ENCODE measurements at places on chromosomes 11 and 22.
A peak's percentile ranks its signal among the peaks of the same experiment; 100 is the strongest.

DNA sequence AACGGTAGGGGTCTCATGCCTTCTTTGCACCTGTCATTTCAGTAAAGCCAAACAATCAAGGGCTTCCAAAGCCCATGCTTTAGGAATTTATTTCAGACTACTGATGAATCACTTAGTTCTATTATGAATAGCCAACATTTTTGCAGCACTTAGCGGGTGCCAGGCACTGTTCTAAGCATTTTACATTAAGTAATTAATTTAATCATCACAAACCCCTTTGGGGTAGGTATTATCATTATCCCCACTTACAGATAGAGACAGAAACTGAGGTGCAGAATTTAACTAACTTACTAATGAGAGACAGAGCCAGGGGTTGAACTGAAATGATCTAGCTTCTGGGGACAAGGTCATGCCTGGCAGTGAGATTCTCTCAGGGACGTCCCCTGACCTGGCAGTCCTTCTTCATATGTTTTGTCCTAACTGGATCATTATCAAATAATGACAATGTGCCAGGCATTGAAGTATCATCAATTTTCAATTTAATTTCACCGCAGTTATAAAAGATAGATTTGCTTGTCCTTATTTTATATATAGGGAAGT lies 31.7 kb upstream of the NAV2 start:
- H3K36me3 ChIP-seq = no peaks in the 10 kb centered on the region
- no peak overlapping the region for H3K27ac ChIP-seq
- peaks cover 5% of the 10 kb centered on the region for H3K4me1 ChIP-seq
- H3K4me3 ChIP-seq = no peak overlapping the region

DNA sequence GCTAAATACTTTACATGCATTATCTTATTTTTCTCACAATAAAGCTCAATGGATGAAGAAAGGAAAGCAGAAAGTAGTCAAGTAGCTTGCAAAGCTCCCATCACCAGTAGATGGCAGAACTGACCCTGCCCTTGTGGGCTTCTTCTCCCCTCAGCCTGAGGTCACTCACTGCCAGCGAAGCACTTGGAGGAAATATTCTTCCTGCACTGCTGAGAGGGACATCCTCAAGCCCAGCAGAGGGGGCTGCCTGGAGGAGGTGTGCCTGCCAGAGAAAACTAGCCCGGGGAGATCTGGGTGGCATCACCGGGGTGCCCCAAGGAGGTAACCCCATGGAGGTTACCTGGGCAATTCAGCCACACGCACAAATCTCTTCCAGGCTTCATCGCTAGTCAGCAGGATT lies 6.6 kb downstream of the APOL4 start:
- H3K4me1 ChIP-seq = peaks cover 4% of the 10 kb centered on the region
- H3K27ac ChIP-seq = no peak overlapping the region
- no peaks in the 10 kb centered on the region for H3K36me3 ChIP-seq
- DNase-seq = peak; percentile 75
- H3K4me3 ChIP-seq = no peak overlapping the region
- H3K27me3 ChIP-seq = no peaks in the 10 kb centered on the region

DNA sequence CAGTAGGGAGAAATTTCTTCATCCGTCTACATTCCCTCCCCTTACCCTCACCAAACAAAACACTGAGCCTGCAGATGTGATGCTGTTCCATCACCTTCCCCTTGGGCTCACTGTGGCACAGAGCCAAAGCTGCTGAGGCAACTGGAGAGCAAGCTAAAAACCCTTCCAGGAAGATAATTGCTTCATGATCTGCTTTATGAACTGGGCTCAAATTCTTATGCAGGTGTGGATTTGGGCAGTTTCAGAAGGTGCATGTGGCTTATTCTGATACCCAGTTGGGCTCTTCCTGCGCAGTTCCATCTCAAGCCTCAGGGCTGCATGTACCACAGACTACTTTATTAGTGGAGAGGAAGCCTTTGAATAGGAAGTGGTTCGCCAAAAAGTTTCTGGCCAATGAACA lies 58.3 kb downstream of the AAMDC start:
- peaks cover 75% of the 10 kb centered on the region for H3K36me3 ChIP-seq
- H3K4me3 ChIP-seq = no peak overlapping the region
- no peak overlapping the region for H3K27ac ChIP-seq
- DNase-seq = peak; percentile 69
- H3K4me1 ChIP-seq = peaks cover 5% of the 10 kb centered on the region

DNA sequence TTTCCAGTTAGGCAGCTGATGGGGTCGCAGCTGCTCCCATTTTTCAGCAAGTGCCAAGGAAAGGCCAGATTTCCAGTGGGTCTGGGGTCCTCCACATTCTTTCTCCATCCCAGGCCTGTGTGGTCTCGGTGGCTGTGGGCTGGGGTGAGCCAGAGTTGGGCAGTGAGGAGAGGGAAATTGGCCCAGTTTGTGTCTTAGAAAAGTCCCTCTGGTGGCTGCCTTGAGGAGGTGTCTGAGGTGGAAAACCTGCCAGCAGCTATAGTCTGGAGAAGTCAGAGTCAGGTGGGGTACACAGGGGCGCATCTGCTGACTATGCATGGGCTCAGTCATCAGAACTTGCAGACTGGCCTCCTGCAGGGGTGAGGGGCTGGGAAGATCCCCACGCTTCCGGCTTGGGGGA lies 30.5 kb downstream of the MRGPRD start:
- DNase-seq = peak; percentile 56
- no peak overlapping the region for H3K27ac ChIP-seq
- H3K27me3 ChIP-seq = no peaks in the 10 kb centered on the region
- H3K36me3 ChIP-seq = no peaks in the 10 kb centered on the region
- H3K4me1 ChIP-seq = peaks cover 9% of the 10 kb centered on the region
- H3K4me3 ChIP-seq = no peak overlapping the region

- H3K27me3 ChIP-seq = no peaks in the 10 kb centered on the region
- H3K4me1 ChIP-seq = no peaks in the 10 kb centered on the region
- no peak overlapping the region for H3K4me3 ChIP-seq
- DNase-seq = no peak
- no peak overlapping the region for H3K27ac ChIP-seq
Measured at GRCh38 chr11:87851234-87851633, 324.0 kb downstream of the RAB38 start.

- DNase-seq = no peak
- H3K27me3 ChIP-seq = no peaks in the 10 kb centered on the region
- peaks cover 12% of the 10 kb centered on the region for H3K36me3 ChIP-seq
- H3K4me3 ChIP-seq = peak overlapping the region; percentile 79
- peaks cover 24% of the 10 kb centered on the region for H3K4me1 ChIP-seq
- H3K27ac ChIP-seq = peak overlapping the region; percentile 93
Measured at GRCh38 chr22:36239150-36239400, 252 bp downstream of the APOL2 start.

DNA sequence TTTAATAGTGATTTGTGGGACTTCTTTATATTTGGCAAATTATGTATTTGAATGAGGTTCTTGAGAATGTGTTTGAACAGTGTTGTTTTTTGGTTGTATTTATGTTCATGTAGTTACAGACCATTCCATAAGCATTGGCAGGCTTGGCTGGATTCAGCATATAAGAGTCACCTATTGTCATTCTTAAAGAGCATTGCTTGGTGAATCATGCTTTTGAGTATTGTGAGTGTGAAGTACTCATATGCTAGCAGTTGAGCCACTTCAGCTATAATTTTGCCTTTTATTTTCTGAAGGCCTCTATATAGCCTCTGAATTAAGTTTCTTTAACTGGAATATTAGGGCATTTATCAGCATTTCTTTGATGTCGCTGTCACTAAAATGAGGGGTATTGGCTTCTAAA lies 110.0 kb upstream of the GAL start:
- H3K27me3 ChIP-seq = no peaks in the 10 kb centered on the region
- no peak for DNase-seq
- no peak overlapping the region for H3K27ac ChIP-seq
- H3K36me3 ChIP-seq = peaks cover 61% of the 10 kb centered on the region
